ENCODE measurements at places on chromosomes 7 and 10. TPM values are rescaled to one million over a fixed set of nuclear protein-coding genes. Genes with fewer than 3 reads are reported as not detected.

CASP7 gene
- 113 TPM for total RNA-seq

DNA sequence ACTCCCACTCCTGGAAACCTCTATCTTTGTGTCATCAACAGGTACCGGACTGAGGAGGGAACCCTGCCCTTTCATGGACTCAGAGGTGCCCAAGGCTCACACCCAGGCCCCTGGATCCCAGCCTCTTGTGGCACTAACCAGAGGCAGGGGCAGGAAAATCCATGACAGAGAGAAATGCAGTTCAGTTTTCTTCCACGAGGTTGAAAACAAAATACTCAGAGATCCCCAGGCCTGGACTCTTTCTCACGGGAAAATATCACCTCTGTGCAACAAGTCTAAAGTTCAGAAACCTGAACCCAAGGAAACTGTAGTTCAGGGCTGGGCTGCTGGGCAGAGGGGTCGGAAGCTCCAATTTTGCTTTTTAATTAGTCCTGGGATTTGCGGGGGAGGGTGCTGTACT, 21.4 kb upstream of the OPN4 start:
- peaks cover 38% of the 10 kb centered on the region for H3K27me3 ChIP-seq
- H3K4me3 ChIP-seq: no peak overlapping the region
- no peaks in the 10 kb centered on the region for H3K4me1 ChIP-seq
- H3K27ac ChIP-seq: no peak overlapping the region

ZNF853 gene
- total RNA-seq: 5.9 TPM

- no peaks in the 10 kb centered on the region for H3K36me3 ChIP-seq
- DNase-seq: no peak
- no peaks in the 10 kb centered on the region for H3K27me3 ChIP-seq
- peaks cover 3% of the 10 kb centered on the region for H3K4me1 ChIP-seq
- H3K4me3 ChIP-seq: no peak overlapping the region
- no peak overlapping the region for H3K27ac ChIP-seq
Measured at GRCh38 chr10:72066318-72067284, 21.8 kb downstream of the SPOCK2 start.

TMEM236 gene
- total RNA-seq: 41.8 TPM

OR2A42 gene
- not detected for total RNA-seq

DNA sequence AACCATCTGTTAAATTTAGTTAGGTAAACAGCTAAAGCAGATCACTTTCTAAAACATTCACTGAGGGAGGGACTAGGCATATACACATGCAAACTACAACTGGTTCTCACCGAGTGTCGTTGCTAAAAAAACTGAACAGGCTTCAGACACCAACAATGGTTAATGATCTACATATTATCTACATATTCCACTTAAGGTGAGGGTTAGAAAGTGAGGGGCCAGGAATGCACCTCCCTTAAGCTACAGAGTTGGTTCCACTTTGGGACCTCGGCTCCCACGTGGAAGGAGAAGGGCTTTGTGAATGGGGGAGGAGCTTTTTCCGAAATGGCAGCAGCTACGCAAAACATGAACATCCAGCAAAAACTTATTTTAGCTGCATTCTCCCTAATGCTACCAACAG, 5.8 kb downstream of the CTBP2 start:
- H3K27ac ChIP-seq: peak overlapping the region; percentile 99
- H3K4me1 ChIP-seq: peaks cover 88% of the 10 kb centered on the region
- H3K4me3 ChIP-seq: peak overlapping the region; percentile 10

DNA sequence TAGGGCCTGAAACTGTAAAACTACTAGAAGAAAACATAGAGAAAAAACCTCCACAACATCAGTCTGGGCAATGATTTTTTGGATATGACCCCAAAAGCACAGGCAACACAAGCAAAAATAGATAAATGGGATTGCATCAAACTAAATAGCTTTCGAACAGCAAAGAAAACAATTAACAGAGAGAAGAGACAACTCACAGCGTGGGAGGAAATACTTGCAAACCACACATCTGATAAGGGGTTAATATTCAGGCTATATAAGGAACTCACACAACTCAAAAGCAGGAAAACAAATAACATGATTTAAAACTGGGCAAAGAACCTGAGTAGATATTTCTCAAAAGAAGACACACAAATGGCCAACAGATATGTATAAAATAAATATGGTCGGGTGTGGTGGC, 7.7 kb upstream of the GSTK1 start:
- H3K4me1 ChIP-seq: peaks cover 10% of the 10 kb centered on the region
- H3K27me3 ChIP-seq: no peaks in the 10 kb centered on the region
- no peaks in the 10 kb centered on the region for H3K36me3 ChIP-seq
- H3K27ac ChIP-seq: no peak overlapping the region

DNA sequence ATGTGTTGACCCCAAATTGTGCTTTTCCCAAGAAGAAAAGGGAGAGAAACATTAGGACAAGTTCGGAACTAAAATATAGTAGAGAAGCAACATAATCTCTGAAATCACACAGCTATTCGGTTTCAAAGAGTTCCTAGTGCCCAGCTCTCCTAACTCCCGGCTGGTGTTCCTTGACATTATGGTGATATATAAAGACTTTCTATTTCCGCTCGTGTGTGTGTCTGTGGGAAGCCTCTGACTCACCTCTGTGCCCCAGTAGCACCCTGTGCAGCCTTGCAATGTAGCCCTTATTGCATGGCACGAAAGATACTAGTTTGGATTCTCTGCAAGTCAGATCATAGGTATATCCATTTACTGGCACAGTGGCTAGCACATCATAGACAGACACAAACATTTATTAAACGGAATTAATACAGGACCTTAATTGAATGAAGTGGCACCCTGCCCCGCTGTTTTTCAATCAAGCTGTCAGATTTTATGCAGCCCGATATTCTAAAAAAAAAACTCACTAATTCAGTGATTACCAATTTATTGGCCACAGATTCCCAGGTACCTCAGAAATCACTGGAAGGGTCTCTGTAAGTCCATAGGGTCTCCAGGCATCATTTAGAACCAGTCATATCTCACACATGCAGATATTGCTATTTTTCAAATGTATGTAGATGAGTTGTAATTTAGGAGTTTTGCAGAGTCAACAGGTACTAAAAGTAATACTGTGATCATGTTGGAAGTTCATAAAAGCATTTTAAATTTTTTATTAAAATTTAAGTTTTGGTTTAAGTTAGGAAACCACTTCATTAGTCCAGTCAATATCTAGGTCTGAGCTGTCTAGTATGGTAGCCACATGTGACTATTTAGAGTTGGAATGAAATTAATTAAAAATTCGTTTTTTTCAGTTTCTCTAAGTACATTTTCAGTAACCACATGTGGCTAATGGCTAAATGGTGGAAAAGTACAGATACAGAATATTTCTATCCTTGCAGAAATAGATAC, 43.3 kb downstream of the SFTPD start:
- peaks cover 13% of the 10 kb centered on the region for H3K4me1 ChIP-seq
- DNase-seq: no peak
- H3K36me3 ChIP-seq: no peaks in the 10 kb centered on the region
- peak overlapping the region; percentile 66 for H3K27ac ChIP-seq

BAMBI gene
- total RNA-seq: 1.00 TPM

IKZF5 gene
- 6.2 TPM for total RNA-seq

DNA sequence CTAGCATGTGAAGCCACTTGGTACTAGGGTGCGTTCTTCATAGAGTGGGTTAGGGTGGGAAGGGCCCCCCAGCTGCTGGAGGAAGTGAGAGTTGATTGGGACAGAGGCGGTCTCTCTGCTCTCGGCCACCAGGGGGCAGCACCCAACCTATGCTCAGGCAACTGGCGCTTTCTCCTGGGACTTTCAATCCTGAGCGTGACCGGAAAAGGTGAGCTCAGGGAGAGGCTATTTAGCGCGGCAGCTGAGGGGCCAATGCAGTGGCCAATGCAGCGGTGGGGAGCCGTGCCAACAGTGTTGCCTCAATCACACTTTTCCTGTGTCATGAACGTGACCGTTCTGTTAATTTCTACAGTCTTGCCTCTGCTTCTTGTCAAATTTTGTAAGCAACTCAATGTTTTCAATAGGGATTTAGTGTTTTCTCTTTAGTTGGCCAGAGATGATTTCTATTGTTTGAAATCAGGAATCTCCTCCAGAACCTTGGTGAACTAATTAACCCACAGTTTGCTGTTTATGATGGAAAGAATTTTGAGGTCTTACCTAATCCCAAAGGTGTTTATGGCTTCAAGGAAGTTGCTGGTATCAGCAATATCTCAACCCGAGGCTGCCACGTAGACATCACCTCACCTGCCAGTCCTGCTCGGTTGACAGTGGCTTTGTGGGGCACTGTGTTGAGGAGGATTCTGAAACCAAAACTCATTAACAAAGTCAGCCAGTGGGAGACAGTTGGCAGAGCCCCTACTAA, 67.9 kb upstream of the PDZD8 start:
- H3K4me3 ChIP-seq: no peak overlapping the region
- peak; percentile 85 for DNase-seq
- no peaks in the 10 kb centered on the region for H3K4me1 ChIP-seq
- no peak overlapping the region for H3K27ac ChIP-seq
- no peaks in the 10 kb centered on the region for H3K27me3 ChIP-seq

- H3K4me3 ChIP-seq: no peak overlapping the region
- H3K36me3 ChIP-seq: no peaks in the 10 kb centered on the region
- H3K4me1 ChIP-seq: peaks cover 8% of the 10 kb centered on the region
- no peaks in the 10 kb centered on the region for H3K27me3 ChIP-seq
- H3K27ac ChIP-seq: no peak overlapping the region
Measured at GRCh38 chr7:218316-218715, 25.9 kb downstream of the FAM20C start.

- no peaks in the 10 kb centered on the region for H3K4me1 ChIP-seq
- H3K4me3 ChIP-seq: no peak overlapping the region
- no peak for DNase-seq
- H3K27me3 ChIP-seq: no peaks in the 10 kb centered on the region
Measured at GRCh38 chr7:116692401-116693308, 20.7 kb downstream of the MET start.

DNA sequence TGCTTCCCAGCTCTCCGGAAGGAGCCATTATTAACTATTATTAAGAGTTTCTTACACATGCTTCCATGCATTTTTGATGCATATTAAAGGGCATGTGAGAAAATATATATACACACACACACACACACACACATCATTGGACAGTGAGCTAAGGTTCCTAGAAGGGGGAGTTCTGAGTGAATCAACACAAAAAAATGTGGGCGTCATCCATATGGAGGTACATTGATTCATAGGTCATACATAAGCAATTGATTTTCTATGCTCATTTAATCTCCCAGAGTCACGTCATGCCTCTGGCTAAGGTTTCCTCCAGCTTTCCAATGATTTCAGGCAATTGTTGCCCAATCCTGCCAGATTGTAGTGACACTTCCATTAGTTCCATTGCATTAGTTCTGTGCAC, 269.4 kb downstream of the DNAJB9 start:
- no peak overlapping the region for H3K27ac ChIP-seq
- H3K36me3 ChIP-seq: no peaks in the 10 kb centered on the region
- no peak overlapping the region for H3K4me3 ChIP-seq
- H3K27me3 ChIP-seq: no peaks in the 10 kb centered on the region
- no peaks in the 10 kb centered on the region for H3K4me1 ChIP-seq

DNA sequence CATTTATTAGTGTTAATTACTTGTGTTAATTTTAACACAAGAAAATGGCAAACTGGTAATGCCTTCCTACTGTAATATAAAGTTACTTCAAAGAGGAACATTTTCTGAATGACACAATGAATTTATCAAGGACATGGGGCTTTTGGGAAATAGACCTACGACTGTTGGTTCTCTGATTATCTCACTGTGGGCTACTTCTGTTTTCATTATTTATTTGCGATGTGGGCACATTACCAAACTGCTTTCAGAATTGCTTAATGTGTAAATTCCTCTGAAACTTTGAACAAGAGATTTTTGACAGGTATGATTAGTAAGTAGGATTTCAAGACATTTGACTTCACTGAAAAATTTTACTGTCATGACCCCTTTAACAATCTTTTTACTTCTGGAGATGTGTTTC, 535.6 kb downstream of the CNTNAP2 start:
- H3K4me3 ChIP-seq: no peak overlapping the region
- no peak overlapping the region for H3K27ac ChIP-seq
- no peaks in the 10 kb centered on the region for H3K36me3 ChIP-seq
- H3K27me3 ChIP-seq: no peaks in the 10 kb centered on the region
- DNase-seq: no peak
- no peaks in the 10 kb centered on the region for H3K4me1 ChIP-seq

DNA sequence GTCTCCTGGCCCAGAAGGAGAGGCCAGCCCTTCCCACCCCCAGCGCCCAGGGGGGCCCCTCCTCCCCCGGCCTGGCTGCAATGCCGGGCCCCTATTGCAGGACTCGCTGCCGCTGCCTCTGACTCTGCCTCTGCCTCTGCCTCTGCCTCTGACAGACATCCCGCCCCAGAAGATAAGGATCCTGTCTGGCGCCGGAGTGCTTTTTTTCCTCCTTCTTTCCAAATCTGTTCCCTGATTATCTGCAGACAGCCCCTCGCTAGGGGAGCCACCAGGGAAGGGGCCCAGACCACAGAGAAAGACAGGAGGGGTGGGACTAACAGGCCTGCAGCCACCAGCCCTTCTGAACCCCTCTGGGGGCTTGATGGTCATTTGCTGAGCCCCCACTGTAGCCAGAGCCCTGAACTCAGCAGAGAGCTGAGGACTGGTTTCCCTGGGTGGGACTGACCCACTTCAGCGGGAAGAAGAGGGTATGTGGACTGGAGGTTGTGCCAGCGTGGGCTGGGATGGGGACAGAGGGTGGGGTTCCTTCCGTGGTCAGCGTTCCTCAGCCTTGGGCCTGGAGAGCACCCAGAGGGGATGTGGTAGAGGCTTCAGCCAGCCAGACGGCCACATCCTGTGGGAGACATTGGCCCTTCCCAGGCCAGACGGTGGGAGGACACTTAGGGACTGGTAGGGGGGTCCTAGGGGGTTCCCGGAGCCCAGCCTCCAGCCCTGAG, 22.8 kb downstream of the UNC5B start:
- H3K4me3 ChIP-seq: no peak overlapping the region
- no peaks in the 10 kb centered on the region for H3K27me3 ChIP-seq
- peaks cover 32% of the 10 kb centered on the region for H3K4me1 ChIP-seq
- peak overlapping the region; percentile 57 for H3K27ac ChIP-seq

UNCX gene
- total RNA-seq: not detected

SUMF2 gene
- 93.4 TPM for total RNA-seq

- H3K27ac ChIP-seq: no peak overlapping the region
- DNase-seq: no peak
- H3K36me3 ChIP-seq: no peaks in the 10 kb centered on the region
- no peaks in the 10 kb centered on the region for H3K27me3 ChIP-seq
Measured at GRCh38 chr7:29078311-29079260, 67.8 kb downstream of the CPVL start.

SPDYE1 gene
- not detected for total RNA-seq

KLF14 gene
- not detected for total RNA-seq

DNA sequence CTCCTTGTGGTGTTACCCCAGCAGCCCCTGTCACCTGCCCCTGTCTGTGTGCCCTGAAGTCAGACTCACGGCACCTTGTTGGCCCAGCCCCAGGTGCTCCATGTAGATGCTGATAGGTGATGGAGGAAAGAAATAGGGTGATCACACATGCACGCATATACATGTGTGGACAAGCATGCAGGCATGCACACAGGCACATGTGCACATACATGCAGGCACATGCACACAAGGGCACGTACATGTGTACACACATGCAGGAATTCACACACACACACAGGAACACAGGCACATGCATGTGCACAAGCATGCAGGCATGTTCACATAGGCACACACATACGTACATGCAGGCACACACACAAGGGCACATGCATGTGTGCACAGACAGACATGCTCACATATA, 16.6 kb upstream of the ELFN1 start:
- H3K27ac ChIP-seq: no peak overlapping the region
- DNase-seq: no peak
- H3K4me3 ChIP-seq: no peak overlapping the region
